ENCODE measurements at places on chromosomes 3 and 15.

GRCh38 chr3:100609305-100609704 is at the start of gene ADGRG7:
Gene ADGRG7 (plus strand): TSS chr3:100609601. CDS start chr3:100609857, 256 bp downstream.
- DNase-seq, result no peak

- DNase-seq, result no peak
These were observed 776.6 kb downstream of the ZNF385D start for GRCh38 chr3:20974396-20974795.

GRCh38 chr3:179073816-179074215 is 2.2 kb upstream of the ZMAT3 start:
- DNase-seq, result no peak

GRCh38 chr15:56383010-56383409 is 17.8 kb downstream of the TEX9 start:
- DNase-seq, result no peak

- no peak for DNase-seq
These were observed 140.7 kb upstream of the ARPP21 start for GRCh38 chr3:35498506-35499210.

GRCh38 chr3:14438929-14439328 is 36.5 kb downstream of the SLC6A6 start:
- no peak for DNase-seq

Measured in cortex of kidney (tissue), 1 donor.